Brain microvascular endothelial cell (primary cell): ENCODE measurements at places on chromosomes 16 and 17.

- DNase-seq, result no peak
These were observed 11.4 kb downstream of the C16orf95 start for GRCh38 chr16:87305505-87306391.

- DNase-seq, result no peak
These were observed 133.7 kb downstream of the GSG1L start for GRCh38 chr16:27929818-27930217.

DNA sequence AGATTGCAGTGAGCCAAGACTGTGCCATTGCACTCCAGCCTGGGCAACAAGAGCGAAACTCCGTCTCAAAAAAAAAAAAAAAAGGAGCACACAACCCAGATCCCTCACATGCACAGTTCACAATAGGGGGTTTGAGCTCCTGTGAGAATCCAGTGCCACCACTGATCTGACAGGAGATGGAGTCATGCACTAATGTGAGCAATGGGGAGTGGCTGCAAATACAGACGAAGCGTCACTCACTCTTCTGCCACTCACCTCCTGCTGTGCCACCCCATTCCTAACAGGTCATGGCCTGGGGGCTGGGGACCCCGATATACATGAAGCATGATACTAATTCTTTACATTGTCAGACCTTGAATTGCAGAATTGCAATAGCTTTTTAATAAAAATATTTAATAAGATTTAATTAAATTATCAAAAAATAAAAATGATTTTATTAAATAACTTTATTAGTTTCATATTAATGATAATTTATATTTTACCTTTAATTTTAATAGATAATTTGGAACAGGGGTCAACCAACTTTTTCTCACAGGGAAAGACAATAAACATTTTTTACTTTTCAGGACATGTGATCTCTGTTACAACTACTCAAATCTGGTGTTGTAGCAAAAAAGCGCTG lies 171.4 kb downstream of the COPRS start:
- no peak for DNase-seq

- DNase-seq, result no peak
These were observed 12.5 kb downstream of the RPH3AL start for GRCh38 chr17:340074-340473.

- DNase-seq, result peak; percentile 13
These were observed at the start of gene HAP1 for GRCh38 chr17:41734139-41734948. HAP1 (minus strand) TSS chr17:41734643; CDS start chr17:41734634, 9 bp downstream.

GRCh38 chr16:75287708-75288107 lies 36.3 kb upstream of the BCAR1 start:
- no peak for DNase-seq

DNA sequence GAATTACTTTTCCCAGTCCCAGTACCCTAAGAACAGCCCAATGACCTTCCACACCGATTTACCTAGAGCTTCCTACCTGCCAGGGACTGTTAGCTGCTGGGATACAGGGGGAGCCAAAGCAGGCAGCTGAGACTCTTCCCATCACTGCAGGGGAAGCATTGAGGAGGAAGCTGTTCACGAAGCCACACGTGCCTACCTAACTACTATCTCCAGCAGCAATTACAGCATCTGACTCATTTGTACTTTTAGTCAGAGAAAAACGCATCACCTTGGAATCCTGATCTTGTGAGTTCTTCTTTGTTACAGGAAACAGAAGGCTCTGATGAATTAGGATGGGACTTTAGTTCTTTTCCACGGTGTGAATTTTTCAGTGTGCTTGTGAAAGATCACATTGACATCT lies 113.7 kb upstream of the DHX40 start:
- peak; percentile 42 for DNase-seq

DNA sequence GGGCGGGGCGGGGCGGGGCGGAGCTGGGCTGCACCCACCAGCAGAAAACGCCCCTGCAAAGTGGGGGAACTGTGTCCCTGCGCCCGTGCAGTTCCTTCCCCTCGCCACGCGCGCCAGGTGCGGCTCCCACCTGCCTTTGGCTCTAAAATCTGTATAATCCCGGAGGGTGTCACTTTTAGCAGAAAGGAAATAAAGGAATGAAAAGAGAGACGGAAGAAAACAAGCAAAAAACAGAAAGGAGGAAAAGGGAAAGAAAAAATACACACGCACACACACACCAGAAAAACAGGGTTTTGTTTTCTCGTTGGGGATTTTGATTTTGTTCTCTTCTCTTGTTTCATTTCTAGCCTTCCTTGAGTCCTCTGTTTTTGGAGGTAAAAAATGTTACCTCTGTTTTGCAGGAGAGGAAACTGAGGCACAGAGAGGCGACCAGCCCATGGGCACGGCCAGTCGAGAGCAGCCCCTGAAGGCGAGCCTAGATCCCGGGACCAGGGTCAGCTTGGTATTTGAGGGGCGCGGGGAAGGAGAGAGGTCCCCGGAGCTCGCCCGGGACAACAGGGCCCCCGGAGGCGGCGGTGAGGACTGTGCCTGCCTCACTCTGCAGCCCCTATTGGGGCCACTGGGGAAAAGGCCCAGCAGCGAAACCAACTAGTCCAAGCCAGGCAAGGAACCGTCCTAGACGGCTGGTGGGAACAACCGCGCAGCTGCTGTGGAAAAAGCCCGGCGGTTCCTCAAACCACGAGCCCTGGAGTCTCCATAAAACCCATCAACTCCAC lies 594 bp upstream of the CARHSP1 start:
- no peak for DNase-seq

GRCh38 chr17:35345926-35346771 lies 27.3 kb downstream of the SLFN11 start:
- DNase-seq, result no peak

DNA sequence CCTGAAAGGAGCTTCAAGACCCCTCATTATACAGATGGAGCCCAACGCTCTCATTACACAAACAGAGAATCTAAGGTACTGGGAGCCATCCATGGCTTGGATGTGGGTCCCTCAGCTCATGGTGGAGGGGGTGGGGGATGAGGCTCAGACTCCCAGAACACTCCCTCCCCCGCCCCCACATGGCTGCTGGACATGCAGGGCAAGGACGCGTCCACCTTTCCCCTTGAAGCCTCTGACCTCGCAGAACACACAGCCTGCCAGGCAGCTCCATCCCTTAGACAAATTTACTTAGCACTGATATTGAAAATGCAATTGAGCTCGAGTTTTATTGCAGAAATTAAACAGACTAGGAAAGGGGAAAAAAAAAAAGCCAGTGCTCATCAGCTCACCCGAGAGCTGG lies 203.9 kb downstream of the ZNF423 start:
- no peak for DNase-seq

DNA sequence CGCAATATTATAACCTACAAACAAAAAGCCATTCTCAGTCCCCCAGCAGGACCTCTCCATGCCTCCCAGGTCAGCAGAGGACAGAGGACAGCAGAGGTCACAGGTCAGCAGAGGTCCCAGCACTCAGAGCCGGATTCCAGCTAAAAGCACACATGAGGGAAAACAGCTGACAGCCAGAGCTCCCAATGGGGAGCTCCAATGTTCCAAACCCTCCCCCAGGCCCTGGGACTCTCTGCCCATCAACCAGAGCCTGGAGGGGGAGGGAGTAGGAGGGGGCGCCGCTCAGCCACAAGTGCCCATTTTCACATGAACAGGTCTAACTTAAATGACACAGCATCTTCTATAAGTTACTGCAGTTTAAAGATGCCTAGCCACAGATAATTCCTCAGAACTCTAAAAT lies 77.5 kb downstream of the ANKRD11 start:
- DNase-seq, result no peak

GRCh38 chr17:61459939-61460718 lies 7.9 kb downstream of the TBX4 start:
- no peak for DNase-seq
